EH (cell line): ENCODE measurements at places on chromosomes 2 and 18.

- DNase-seq, result no peak
Observed at GRCh38 chr2:6968319-6969100, 51.3 kb downstream of the RNF144A start.

DNA sequence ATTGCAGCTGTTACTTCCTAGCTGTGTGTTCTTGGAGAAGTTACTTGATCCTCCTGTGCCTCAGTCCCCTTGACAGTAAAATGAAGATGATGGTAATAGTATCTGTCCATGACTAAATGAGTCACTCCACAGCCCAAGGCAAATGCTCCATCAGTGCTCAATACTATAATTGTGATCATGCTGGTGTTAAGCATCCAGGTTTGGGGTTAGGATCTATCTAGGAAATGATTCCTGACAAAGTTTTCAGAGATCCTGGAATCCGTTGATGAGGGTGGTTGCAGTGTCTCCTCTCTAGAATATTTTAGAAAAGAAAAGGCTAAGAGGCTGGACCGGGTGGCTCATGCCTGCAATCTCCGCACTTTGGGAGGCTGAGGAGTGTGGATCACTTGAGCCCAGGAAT lies 2.7 kb upstream of the PRELID3A start:
- DNase-seq, result no peak

DNA sequence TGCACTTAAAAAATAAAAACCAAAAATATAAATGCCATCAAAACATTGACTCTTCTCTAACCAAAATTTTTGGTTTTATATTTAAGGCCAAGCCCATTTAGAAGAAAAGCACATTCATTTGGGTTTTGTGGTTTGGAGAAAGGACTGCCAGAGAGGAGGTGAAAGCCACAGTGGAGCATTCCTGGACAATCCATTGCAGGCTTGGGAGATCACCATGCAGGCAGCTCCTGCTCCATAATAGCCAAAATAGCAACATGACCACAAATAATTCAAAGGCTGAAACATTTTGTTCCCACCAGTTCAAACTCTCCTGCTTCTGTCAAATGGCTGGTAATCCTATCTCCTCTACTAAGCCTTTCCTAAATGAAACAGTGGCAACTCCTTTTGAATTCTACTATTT lies 73.5 kb downstream of the GALNT3 start:
- DNase-seq, result peak; percentile 95

GRCh38 chr2:222064286-222064685 lies 234.5 kb downstream of the PAX3 start:
- DNase-seq, result no peak

DNA sequence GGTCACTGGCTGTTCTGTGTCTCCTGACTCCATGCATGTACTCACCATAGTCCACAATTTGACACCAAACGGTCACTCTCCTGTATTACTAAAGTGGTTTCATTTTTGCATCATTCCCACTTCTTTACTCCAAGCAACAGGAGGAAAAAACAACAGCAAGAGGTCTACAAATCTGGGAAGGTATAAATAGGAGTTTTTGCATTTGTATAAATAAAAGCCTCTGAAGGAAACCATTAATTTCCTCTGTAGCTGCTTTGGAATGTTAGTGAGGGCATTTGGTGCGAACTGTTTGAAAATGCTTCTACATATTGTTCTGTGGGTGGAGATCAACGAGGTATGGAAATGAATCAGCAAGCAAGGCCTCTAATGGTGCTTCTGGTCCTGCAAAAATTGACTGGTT lies 148.5 kb upstream of the DLX2 start:
- DNase-seq, result peak; percentile 80

DNA sequence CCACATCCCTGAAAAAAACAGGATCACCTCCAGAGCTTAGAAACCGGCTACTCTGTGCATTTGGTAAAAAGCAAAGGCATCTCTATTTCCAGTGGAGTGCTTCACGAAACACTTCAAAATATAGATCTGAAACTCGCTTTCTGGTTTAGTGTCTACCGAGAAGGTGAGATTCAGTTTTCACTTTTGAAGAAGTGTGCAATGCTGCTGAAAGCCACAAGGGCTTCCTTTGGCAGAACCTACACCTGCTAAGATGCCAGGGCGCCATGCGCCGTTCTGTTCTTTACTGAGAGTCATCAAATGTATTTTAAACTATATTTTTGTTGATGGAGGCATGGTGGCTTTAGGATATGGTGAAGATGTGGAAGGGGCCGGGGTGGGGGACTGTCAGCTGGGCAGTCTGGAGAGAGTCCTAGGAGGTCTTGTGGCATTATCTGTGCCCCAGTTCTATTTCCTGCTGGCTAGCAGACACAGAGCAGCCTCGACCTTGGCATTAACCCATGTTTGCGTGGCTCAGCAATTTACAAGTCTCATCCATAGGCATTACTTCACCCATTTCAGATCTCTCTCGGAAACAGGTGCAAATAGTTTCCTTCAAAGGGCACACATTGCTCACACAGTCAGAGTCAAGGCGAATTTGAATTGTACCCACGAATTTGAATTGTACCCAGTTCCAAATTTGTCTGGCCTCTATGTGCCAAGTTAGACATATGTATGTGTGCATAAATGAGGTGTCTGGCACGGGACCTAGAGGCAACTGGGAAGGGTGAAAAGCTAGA lies 46.7 kb upstream of the KCNF1 start:
- DNase-seq, result no peak

- DNase-seq, result no peak
Observed at GRCh38 chr2:233353101-233353768, 1.1 kb upstream of the DGKD start.

GRCh38 chr2:12642332-12642731 lies 74.4 kb upstream of the TRIB2 start:
- no peak for DNase-seq

- no peak for DNase-seq
Observed at GRCh38 chr2:240298803-240299709, 136.4 kb upstream of the GPC1 start.

- peak; percentile 77 for DNase-seq
Observed at GRCh38 chr2:9010866-9011265, 7.4 kb upstream of the MBOAT2 start.

DNA sequence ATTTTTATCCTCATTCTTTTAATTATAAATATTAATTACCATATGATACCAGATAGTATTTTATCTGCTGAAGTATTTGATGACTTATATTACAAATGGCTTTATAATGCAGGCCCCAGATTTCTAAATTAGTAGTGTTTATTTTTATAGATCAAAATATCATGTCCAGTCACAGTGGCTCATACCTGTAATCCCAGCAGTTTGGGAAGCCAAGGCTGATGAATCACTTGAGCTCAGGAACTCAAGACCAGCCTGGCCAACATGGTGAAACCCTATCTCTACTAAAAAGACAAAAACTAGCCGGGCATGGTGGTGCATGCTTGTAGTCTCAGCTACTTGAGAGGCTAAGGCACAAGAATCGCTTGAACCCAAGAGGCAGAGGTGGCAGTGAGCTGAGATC lies 100.1 kb upstream of the ARHGAP15 start:
- no peak for DNase-seq

- no peak for DNase-seq
Observed at GRCh38 chr2:173271825-173272224, 82.8 kb upstream of the CDCA7 start.

- peak; percentile 97 for DNase-seq
Observed at GRCh38 chr2:39736640-39737039, 42.4 kb downstream of the THUMPD2 start.

DNA sequence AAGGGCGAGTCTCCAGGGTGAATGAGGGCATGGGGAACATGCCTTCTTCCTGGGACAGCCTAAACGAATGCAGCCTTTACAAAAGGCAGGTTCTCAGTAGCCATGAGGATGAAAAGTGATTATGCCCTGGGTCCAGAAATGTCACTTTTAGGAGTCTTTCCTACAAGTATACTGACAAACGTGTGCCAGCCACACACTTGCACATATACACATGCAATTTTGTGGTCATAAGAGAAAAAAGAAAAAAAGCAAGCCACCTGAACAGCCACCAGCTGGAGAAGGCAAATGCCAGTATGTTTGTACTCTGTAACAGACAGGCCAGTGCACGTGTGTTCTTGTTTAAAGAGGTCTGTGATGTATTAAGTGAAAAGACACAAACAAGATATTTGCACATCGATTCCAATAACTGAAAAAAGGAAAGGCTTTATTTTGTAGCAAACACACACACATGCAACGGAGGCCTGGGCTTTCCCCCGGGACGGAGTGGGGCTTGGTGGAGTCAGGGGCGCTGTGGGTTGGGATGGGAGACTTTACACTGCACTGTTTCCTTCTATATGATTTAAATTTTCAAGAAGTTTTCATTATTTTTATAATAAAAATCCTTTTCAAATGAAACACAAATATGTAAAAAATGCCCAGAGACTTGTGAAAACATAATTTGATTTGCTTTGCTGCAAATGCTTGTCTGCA lies 108.4 kb downstream of the FAM210A start:
- DNase-seq, result no peak

- DNase-seq, result no peak
Observed at GRCh38 chr2:121667618-121668017, 18.4 kb upstream of the CLASP1 start.

GRCh38 chr2:37244017-37244416 lies 12.6 kb downstream of the NDUFAF7 start:
- no peak for DNase-seq
